ENCODE measurements at places on chromosomes 11 and 22.

DNA sequence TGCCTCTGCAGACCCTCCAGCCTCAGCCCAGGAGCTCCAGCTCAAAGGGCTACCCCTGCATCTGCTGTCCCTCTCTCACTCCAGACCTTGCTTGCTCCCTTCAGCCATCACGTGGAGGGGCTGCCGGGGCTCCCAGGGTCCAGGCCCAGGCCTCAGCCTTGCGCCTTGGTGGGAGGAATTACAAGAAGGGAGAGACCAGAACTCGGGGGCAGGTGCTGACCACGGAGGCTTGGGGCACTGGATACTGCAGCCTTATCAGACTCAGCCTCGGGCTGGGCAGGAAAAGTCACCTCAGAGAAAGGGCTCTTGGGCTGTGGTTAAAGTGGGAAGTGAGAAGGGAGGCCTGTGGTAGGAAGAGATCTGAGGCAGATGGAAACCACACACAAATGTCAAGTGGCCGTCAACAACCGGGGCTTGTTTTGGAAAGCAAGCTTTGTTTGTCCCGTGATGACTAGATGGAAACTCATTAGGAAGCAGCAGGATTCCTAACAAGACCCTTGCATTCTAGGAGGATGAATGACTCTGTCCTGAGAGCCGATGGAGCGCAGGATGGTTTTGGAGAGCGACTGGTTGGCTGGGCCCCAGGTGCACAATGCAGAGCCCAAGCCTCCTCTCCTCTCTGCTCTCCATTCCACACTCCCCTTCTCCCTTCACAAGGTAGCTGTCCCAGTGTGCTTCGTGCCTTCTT is 1321.7 kb downstream of the TBC1D22A start:
- no peak for DNase-seq

DNA sequence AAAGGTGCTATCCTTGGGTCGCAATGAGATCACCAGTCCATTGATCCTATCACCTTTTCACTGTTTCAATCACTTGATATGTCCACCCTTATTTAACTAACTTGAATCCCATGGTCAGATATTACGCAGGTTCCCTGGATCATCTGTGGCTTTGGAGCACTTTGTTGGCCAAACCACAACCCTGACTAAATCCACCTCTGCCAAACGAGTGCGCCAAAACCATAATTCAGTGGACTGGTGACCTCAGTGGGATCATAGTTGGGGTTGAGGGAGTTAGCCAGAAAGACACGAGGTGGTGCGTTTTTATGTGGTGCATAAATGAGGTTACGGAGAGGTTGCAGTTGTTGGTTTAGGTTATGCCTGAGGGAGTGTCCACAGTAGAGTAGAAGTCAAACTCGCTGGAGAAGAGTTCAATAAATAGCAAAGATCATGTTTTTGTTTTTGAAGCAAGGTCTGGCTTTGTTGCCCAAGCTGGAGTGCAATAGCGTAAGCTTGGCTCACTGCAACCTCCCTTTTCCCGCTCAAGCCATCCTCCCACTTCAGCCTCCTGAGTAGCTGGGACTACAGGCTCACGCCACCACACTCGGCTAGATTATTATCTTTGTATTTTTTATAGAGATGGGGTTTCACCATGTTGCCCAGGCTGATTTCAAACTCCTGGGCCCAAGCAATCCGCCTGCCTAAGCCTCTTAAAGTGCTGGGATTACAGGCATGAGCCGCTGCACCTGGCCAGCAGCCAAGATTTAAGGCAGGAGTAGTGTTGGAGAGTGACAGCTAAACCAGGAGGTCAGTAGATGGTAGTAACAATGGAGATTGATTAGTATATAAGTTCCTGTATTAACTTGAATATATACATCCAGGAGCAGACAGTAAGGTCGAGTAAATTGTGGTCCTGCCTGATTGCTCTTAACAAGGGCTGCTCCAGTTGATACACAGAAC is 4.5 kb downstream of the FOXR1 start:
- DNase-seq: no peak

DNA sequence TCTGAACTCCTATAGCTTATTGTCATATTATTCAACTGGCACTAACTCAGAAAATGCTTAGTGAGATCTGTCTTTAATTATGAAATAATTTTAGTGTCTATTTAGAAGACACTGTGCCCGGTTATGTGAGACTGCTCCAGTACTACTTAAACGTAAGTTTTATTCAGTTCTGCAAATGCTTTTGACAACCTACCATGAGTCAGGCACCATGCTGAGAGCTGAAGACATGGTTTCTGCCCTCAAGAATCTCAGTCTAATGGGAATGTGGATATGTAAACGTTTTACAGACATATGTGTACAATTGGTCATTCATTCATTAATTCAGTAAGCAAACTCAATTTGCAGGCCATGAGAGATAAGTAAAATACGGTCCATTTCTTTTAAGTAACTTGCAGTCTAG is 40.0 kb downstream of the DCUN1D5 start:
- no peak for DNase-seq

DNA sequence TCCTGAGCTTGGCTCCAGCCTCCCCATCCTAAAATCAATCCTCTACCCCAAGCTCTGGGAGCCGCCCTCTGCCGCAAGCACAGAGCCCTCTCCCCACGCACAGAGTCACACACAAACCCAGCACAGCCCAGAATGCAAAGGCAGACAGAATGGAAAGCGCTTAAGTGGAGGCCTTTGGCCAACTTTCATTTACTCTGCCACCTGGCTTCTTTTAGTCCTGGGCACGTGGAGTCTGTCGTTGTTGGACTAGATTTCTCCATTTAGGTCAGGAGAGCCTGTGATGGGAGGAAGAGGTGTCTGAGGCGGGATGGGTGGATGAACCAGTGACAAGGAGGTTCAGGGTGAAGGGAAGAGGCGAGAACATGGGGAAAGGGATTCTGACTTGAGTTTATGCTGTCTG is 191.7 kb downstream of the DSCAML1 start:
- DNase-seq: no peak

- no peak for DNase-seq
Observed at GRCh38 chr11:19328586-19329311, 88.0 kb upstream of the E2F8 start.

DNA sequence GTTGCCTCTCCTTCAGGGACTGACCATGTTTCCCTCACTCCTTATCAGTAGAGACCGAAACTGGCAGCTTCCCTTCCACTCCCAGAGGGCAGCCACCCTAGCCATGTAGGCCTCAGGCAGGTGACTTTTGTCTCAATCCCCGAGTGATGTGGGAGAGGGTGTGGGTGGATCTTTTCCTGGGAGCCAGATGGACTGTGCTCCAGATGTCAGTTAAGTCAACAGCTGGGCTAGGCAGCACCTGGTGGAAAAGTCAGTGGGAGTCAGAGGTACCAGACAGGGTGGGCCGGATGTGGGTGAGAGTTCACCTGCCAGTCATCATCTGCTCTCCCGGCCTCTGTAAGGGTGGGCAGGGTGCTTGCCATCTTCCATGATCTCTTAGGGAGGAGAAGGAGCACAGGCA is 1.9 kb downstream of the BANF1 start:
- no peak for DNase-seq

DNA sequence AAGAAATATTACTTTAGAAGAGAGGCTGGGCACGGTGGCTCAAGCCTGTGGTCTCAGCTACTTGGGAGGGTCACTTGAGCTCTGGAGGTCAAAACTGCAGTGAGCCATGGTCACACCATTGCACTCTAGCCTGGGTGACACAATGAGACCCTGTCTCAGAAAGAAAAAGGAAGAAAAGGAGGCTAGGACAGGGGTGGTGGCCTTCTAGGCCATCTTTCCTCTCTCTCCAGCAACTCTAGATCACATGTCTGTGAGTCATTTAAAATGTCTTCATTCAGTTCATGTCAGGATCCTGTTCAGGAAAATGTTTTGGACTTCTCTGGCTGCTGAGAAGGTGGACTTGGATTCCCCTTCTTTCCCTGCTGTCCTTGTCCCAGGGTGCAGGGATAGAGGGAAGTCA is 53.3 kb downstream of the PPFIA1 start:
- DNase-seq: no peak

- no peak for DNase-seq
Observed at GRCh38 chr22:47408409-47408808, 646.0 kb downstream of the TBC1D22A start.

GRCh38 chr11:111909378-111909777 is 2.2 kb downstream of the CRYAB start:
- no peak for DNase-seq

- no peak for DNase-seq
Observed at GRCh38 chr11:117075186-117075585, 23.0 kb downstream of the SIK3 start.

DNA sequence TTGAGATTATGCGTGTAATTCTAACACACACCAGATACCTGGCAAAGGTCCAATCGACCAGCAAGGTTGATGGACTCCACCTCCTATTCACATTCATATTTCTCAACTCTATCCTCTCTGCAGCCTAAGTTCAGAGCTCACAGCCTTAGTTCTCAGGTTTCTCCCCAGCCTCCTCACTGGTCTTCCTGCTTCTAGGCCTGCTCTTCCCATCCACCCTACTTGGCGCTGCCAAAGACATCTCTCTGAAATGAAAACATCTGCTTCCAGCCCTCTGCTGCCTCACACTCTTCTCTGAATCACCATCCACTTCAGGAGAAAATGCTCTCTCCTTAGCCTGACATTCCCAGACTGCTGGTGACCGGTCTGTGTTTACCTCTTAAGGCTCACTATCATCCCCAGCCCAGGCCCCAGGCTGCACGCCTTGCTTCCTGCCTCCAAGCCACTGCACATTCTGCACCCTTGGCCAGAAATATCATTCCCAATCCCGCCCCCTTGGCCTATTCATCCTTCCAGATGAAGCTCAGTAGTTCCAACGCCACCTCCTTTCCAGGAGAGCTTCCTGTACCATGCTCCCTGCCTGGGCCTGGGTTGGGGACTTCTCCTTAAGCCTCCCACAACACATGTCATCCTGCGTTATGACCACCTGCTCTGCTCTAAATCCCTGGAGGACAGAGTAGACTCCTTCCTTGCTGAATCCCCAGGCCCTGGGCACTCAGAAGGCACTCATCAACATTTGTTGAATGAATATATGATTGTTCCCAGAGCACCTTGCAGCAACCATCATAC is 3.5 kb downstream of the ARRB1 start:
- DNase-seq: no peak

- no peak for DNase-seq
Observed at GRCh38 chr22:33811208-33811607, 109.1 kb downstream of the LARGE1 start.

DNA sequence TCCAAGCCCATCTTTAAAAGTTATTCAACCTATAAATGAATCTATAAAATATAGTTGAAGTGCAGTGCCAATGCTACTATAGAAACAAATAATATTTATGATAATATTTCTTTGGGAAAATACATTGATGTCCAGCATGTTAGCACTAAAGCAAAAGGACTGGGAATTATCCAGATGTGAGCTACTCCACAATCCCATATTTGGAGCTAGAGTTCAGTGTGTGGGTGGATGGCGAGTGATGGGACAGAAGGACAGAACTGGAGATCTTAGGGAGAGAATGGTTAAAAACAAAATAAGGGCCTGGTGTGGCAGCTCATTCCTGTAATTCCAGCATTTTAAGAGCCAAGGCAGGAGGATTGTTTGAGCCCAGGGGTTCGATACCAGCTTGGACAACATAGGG is 216.8 kb downstream of the TMEM135 start:
- DNase-seq: no peak

GRCh38 chr11:105183426-105183825 is 43.9 kb upstream of the CARD18 start:
- no peak for DNase-seq

- DNase-seq: no peak
Observed at GRCh38 chr22:36332623-36333332, 55.0 kb downstream of the MYH9 start.

- no peak for DNase-seq
Observed at GRCh38 chr11:119015054-119015611, 3.0 kb downstream of the RPS25 start.

GRCh38 chr22:46561435-46561905 is 24.1 kb upstream of the CELSR1 start:
- DNase-seq: no peak

- no peak for DNase-seq
Observed at GRCh38 chr11:95490625-95491024, 259.6 kb upstream of the SESN3 start.

GRCh38 chr22:20395907-20396287 is 1.9 kb downstream of the ZNF74 start:
- no peak for DNase-seq

DNA sequence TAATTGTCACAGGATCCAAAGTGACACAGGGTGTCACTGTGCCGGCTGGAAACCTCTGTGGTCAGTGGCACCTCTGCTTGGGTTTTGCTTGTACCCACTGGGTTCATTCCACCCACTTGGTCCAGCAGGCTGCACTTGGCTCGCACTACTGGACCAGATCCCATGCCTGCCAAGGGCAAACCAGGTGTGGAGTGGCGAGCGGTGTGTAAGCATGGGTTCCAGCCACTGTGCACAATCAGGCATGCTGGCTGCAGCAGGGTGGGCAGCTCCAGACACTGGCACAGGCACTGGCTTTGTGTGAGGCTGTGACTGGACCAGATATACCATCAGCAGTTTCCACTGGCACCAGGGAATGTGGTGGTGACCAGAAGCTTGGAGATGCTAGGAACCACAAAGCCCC is 261.4 kb downstream of the KCNA4 start:
- DNase-seq: no peak

GRCh38 chr11:134751766-134752165 is 339.7 kb upstream of the B3GAT1 start:
- DNase-seq: no peak

GRCh38 chr22:37314315-37315074 is 32.2 kb downstream of the CYTH4 start:
- no peak for DNase-seq
